NCI-H774 (cell line): ENCODE measurements at places on chromosomes 2 and 18.
A peak's percentile ranks its signal among the peaks of the same experiment; 100 is the strongest.

- no peak for DNase-seq
These were observed 32.8 kb downstream of the AOX1 start for GRCh38 chr2:200618590-200619021.

GRCh38 chr2:122562775-122563174 is 807.3 kb downstream of the TSN start:
- no peak for DNase-seq

DNA sequence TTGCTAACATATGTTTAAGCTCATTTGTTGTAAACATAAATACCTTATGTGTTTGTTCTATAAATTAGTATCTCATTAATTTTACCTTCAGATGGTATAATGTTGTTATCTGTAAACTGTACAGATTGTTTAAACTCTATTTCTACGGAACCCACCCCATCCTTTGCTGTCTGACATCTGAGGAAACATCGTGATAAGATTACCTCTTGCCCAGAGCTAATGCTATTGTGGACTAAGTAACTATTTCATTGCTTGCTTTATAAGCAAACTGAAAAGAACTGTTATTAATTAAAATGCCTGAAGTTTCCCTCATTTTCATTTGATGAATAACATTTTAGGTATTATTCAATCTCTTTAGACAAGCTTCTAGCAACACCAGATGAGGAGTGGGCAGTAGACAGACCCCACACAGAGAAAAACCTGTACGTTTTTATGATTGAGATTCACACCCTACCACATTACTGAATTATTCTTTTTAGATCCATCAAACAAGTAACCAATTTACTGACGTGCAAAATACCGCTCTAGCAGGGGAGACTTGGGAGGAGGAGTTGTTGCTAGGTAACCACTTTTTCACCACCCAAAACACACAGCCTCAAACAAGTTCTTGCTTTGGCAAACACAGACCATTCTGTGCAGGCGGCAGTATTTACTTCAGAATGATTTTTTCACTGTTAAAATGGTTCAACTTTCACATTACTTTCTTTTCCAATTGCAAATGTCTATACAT is 1.9 kb upstream of the SYT4 start:
- DNase-seq = peak; percentile 95

GRCh38 chr2:37911296-37911873 is 13.7 kb upstream of the RMDN2 start:
- no peak for DNase-seq

- no peak for DNase-seq
These were observed at the start of gene OXER1 for GRCh38 chr2:42764096-42764495. Gene OXER1 (minus strand): TSS chr2:42764135. CDS start chr2:42764062, 73 bp downstream.

DNA sequence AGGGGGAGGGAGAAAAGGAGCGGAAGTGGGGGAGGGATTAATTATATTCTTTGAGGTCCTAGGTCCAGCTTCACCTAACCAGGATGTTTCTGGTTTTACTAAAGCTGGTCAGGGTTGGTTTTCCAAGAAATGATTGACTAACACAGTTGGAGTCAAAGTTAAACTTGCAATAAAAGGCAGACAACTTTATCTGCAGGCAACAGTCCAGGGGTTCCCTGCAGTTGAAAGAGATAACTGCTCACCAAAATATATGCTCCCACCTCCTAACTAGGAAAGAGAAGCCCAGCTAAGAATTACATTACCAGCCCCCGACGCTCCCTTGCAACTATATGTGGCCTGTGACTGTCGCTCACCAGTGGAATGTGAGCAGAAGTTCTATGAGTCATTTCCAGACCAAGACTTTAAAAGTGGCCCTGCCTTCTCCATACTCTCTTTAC is 140.0 kb upstream of the PKDCC start:
- DNase-seq = no peak
